Kidney capillary endothelial cell (primary cell): ENCODE measurements at places on chromosomes 5 and 9.

DNA sequence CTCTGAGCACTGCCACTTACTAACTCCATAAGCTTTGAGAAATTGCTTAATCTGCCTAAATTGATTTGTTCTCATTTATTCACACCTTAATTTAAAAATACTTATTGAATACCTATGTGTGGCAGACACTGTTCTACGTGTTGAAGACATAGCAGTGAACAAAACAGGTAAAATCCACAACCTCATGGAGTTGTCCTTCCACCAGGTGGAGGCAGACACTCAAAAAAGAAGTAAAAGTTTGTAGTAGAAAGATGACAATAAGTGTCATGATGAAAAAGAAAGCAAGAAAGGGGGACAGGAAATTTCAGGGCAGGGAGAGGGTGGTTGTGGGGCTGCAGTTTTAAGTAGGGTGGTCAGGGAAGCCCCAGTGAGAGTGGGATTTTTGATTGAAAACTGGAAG is 94.9 kb downstream of the SREK1 start:
- DNase-seq, result no peak

DNA sequence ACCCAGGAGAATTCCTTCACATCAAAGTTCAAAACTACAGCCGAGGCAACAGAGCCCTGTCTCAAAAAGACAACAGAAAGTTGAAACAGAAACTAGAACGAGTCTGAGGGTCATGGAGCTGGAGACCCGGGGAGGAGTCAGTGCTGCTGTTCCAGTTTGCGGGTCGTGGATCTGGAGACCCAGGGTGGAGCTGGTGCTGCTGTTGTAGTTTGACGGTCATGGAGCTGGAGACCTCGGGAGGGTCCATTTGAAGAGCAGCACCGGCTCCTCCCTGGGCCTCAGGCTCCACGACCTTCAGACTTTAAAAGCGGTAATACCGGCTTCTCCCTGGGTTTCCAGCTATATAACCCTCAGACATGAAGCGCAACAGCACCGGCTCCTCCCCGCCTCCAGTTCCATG is 13.0 kb upstream of the LCN15 start:
- no peak for DNase-seq

DNA sequence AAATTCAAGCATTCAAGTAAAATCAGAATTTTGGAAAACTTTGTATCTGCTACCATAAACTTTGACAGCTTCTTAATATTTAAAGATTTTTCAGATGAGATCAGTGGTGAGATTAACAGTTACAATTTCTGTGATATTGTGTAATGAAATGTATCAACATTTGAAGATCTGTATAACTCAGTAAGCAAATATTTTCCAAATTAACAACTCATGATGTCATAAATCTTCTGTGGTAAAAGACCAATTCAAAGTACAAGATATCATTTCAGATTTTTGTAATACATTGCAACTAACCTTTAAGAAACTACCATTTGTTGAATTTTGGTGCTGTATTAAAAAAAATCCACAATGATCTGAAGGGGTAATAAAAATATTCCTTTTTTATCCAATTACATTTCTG is 352.2 kb downstream of the KIAA0825 start:
- DNase-seq, result no peak

GRCh38 chr5:2863675-2864433 is 112.4 kb upstream of the IRX2 start:
- no peak for DNase-seq

- DNase-seq, result peak; percentile 62
These were observed 2.3 kb downstream of the GDNF start for GRCh38 chr5:37837414-37838032.

DNA sequence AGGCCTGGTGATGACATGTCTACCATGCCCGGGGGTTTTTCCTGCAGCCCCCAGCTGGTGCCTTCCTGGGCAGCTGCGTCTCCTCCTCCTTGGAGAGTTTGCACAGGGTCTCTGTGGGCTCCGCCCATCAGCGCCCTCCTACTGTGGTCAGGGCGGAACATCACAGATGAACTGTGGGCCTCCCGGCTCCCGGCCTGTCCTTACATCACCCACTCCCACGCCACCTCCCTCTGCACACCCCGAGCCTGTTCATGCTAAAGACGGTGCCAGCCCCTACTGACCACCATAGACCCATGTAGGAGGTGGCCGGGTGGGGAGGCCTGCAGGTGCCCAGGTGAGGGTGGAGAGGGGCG is 12.6 kb downstream of the GPSM1 start:
- no peak for DNase-seq

GRCh38 chr9:33220681-33221567 is 19.0 kb upstream of the SPINK4 start:
- DNase-seq, result no peak

DNA sequence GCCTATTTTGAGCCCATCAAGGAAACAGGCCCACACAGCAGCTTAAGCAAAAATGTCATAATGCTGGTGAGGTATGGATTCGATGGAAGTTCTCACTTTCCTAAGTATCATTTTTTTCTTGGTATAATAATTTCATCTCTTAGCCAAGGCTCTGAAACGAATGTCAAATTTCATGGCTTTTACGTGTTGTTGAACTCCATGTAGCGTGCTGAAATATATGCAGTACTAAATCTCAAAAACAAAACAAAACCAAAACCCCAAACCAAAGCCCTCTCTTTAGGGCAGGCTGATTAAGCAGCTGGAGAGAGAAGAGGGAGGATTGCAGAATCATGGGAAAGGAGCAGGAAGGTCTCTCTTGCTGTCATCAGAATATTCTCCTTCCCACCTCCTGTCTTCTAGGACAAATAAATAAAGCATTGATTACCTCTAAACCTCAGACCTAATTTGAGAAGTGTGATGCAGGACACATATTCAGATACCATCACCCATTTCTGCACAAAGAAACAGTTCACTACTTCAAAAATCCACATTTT is 58.3 kb downstream of the TMEM174 start:
- no peak for DNase-seq

DNA sequence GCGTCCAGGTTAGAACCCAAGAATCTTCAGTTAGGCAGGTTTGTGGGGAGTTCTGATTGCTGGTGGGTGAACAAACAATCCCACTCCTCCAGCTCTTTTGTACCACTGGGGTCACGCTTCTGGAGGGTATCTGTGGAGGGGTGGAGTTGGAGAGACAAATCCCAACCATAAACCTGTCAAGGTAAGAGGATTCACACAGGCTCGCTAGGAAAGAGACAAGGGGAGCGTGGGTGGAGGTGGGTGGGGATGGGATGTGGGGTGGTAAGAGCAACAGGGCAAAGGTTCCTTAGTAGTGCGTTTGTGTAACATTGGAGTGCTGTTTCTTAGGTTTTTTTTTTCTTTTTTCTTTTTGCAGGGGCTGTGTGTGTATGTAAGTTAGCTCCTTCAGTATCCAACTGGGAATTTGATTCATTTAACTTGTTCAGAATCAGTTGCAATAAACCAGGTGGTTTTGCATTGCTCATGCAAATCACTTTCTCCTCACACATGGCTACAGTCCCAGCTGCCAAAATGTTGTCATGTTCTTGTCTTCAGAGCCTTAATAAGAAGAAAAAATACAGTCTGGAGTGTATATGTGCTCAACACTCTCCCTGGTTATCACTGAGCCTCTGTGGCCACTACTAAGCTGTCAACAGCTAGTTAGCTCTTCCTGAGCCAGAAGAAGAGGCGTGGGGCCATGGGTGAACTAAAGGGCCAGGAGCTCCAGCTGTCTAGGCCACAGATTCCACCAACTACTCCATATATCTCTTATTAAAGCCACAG is 164.0 kb upstream of the RAD23B start:
- DNase-seq, result no peak
